ENCODE measurements at places on chromosomes 12 and 14.

GRCh38 chr12:41962171-41962572, 182.5 kb downstream of the GXYLT1 start:
- no peak for DNase-seq

- DNase-seq: peak; percentile 86
These were observed 3.7 kb downstream of the UNC119B start for GRCh38 chr12:120713861-120714482.

- no peak for DNase-seq
These were observed 66.3 kb upstream of the EEA1 start for GRCh38 chr12:92995258-92995903.

DNA sequence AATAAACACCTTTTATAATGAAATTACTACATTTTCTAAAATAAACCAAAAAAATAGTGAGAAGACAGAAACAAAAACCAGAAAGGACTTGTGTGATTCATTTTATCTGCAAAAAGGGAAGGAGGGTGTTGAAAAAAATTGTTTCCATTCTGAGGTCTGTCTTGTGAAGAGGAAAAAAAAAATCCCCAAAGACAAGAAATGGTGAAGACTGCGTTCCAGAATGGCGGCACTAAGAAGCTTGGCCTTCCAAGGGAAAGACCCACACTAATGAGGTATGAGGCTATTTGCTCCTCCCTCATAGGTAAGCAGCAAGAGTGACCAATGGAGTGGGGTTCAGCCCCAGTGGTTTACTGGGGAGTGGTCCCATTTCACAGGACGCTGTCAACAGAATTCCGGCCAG, 35.0 kb downstream of the GNPTAB start:
- DNase-seq: no peak

- no peak for DNase-seq
These were observed 116.8 kb downstream of the CRADD start for GRCh38 chr12:93793983-93794382.

DNA sequence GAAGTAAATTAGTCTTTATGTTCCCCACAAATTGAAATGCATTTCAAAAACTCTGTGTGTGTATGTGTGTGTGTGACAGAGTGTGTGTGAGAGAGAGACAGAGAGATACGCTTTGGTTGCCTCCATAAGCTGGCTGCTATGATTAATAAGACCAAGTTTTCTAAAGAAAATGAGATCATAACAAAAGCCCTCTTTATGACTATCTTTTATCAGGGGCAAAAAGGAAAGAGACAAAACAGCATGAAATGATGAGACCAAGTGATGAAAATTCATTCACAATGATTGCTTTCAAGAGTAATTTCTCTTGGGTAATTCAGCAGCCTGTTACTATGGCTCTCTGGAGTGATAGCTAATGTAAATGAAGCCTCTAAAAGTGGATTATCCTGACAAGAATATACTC, 277.6 kb upstream of the PLEKHG7 start:
- DNase-seq: no peak

- DNase-seq: no peak
These were observed 363.4 kb upstream of the GARIN6 start for GRCh38 chr12:99284161-99284560.

- DNase-seq: no peak
These were observed 22.3 kb downstream of the OTOGL start for GRCh38 chr12:80121661-80122060.

All from GM03348 (cell line).